ENCODE measurements at places on chromosomes 16 and 17. TPM values are rescaled to one million over a fixed set of nuclear protein-coding genes. Genes with fewer than 3 reads are reported as not detected.

DNA sequence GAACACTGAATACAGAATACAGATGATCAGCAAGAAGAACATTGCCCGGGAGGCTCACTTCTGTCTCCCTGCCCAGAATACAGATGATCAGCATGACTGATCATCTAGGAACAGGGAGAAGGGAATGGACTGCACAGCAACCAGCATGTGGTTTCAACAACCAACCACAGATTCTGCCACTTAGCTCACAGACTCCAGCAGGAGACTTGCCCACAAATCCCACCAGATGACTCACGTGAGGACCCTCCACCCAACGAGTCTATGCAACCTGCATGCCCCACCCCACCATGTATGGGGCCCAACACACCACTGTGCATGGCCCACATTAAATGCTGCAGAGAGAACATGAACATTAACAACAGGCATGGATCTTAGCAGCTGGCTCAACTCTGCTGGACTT, 36.1 kb upstream of the ALOX12 start:
- no peak for DNase-seq

GRCh38 chr16:88839026-88839529, 17.7 kb downstream of the GALNS start:
- DNase-seq, result no peak

DNA sequence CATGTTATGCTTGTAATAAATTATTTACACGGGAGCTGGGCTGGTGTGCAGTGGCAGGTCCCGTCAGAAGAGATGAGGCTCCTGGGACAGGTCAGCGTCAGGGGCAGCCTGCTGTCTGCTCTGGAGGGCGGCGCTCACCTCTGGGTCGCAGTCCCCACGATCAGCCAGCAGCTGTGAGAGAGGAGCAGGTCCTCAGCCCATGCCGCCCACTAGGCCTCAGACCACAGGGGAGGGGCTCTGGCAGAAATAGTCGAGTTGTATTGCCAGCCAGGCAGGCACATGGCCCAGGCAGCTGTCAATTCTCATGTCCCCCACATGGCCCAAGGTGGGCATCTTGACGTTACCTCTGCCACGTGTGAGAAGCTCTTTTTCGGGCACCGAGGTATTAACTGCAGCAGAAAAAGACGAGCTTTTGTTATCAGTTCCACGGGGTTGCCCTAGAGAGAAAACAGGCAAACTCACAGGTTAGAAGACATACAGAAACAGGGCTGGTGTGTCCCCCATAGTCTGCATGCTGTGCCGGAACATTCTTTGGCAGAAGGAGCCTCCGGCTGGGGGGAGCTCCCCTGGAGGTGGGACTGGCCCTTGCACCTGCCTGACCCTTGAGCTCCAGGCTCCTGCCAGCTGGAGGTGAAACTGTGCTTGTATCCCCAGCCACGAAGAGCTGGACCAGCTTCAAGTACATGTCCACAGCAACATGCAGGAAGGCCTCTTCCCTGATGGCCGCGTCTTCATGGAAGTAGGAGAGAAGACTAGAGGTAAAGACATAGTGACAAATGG, 17.4 kb downstream of the ZNF276 start:
- no peak for DNase-seq

GRCh38 chr17:34307110-34307509, 12.1 kb upstream of the CCL8 start:
- DNase-seq, result no peak

GRCh38 chr16:85239239-85239638, 127.0 kb upstream of the CIBAR2 start:
- DNase-seq, result no peak

GRCh38 chr17:81396278-81396721, 1.0 kb downstream of the BAHCC1 start:
- no peak for DNase-seq

GRCh38 chr17:39183045-39183444, 14.4 kb downstream of the CACNB1 start:
- DNase-seq, result no peak

DNA sequence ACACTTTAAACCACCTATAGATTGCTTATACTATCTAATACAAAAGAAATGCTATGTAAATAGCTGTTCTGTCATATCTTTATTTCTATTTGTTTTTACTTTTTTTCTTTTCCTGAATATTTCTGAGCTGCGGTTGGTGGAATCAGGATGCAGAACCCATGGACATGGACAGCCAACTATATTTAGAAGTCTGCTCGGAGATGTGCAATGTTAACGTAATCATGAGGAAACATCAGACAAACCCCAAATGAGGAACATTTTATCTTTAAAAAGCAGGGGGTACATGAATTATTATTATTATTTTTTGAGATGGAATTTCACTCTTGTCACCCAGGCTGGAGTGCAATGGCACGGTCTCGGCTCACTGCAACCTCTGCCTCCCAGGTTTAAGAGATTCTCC, 31.4 kb upstream of the GHDC start:
- DNase-seq, result no peak

DNA sequence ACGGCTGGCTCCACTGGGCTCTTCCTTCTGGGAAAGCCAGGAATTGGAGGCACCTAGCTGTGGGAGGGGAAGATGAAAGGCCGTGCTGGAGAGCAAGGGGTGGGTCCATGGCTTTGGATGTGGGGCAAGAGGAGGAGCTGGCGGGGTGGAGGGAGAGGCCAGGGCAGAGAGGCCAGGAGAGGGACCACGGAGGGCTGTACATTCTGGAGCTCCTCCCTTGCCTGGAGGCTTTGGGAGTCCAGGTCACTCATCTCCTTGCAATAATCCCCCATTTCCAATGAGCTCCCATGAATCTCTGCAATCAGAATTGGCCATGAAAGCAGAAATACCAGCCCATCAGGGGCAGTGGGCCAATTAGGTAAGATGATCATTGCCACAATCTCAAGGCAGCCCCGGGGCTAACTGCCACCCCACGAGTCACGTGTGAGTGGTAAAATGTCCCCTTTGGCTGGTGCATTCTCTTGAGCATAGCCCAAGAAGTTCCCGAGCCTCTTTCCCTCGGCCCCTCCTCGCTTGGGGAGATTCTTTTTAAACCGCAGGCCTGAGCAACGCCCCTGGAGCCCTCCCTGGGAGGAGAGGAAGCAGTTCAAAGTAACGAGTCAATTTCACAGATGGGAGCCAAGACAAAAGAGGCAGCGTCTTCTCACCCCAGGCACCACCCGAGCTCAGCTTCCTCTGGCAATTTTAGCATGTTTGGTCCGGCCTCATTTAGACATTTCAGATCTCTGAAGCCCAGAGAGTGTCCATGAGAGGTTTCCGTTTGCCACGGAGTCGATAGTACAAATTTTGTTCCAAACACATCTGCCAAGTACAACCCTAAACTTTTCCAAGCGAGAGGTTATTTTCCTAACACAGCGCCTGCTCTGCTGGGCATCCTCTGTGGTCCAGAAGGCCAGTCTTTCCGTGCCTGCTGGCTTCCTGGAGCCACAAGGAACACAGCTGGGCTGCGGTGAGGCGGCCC, 13.4 kb downstream of the RTN4RL1 start:
- DNase-seq, result peak; percentile 51

- DNase-seq, result no peak
Observed at GRCh38 chr17:219696-220095, 38.2 kb upstream of the DOC2B start.

GRCh38 chr17:10177913-10178505, 20.4 kb downstream of the GAS7 start:
- DNase-seq, result no peak

- no peak for DNase-seq
Observed at GRCh38 chr16:75293772-75294171, 42.3 kb upstream of the BCAR1 start.

DNA sequence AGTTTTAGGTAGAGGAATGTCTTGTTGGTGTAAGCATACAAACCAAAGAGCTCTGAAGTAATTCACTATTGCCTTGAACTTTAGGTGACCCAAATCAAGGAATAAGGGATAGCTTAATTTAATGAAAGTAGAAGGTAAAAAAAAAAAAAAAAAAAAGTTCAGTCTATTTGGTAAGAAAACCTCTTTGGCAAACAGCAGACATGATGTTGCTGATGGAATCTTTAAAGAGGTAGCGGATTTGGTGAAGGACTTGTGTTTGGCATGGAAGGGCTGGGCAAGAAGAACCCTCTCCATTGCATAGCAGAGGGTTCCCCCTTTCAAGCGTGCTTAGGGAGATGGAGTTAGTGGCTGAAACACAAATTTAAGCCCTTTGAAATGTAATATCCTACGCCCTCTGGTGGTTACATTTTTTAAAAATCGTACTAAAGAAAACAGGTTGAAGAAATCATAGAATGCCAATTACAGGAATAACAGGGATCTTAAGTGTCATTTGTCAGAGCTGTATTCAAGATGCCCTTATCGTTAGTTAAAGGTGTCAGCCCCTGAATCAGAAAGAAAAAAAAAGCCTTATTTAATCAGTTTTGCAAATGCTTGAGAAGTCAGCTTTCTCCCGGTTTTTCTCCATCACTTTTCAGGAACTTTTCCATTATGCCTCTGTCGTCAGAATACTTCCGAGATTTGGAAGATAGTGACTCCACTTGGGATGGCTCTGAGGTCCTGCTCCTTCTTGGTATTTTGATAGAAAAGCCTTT, 383.1 kb downstream of the KCNJ2 start:
- peak; percentile 18 for DNase-seq

GRCh38 chr17:27669136-27669535, 38.1 kb downstream of the LGALS9 start:
- DNase-seq, result no peak

- no peak for DNase-seq
Observed at GRCh38 chr16:67040166-67040565, 11.2 kb downstream of the CBFB start.

GRCh38 chr17:41772218-41772585, 14.3 kb downstream of the JUP start:
- DNase-seq, result peak; percentile 86

GRCh38 chr16:12239226-12239625, 262.7 kb downstream of the SNX29 start:
- no peak for DNase-seq

GRCh38 chr16:566475-567372, at the start of gene NHLRC4:
Gene NHLRC4 (plus strand): TSS chr16:567005. CDS start chr16:568048, 1,043 bp downstream.
- DNase-seq, result no peak

- no peak for DNase-seq
Observed at GRCh38 chr16:67425580-67425979, 5.3 kb upstream of the HSD11B2 start.

- no peak for DNase-seq
Observed at GRCh38 chr17:65487990-65488389, 73.5 kb downstream of the AXIN2 start.

GRCh38 chr17:17812211-17813054, 24.4 kb downstream of the SREBF1 start:
- peak; percentile 59 for DNase-seq

GRCh38 chr16:55444754-55445485, 34.1 kb upstream of the MMP2 start:
- DNase-seq, result no peak

GRCh38 chr16:73076324-73076810, 28.4 kb upstream of the ZFHX3 start:
- DNase-seq, result no peak

DNA sequence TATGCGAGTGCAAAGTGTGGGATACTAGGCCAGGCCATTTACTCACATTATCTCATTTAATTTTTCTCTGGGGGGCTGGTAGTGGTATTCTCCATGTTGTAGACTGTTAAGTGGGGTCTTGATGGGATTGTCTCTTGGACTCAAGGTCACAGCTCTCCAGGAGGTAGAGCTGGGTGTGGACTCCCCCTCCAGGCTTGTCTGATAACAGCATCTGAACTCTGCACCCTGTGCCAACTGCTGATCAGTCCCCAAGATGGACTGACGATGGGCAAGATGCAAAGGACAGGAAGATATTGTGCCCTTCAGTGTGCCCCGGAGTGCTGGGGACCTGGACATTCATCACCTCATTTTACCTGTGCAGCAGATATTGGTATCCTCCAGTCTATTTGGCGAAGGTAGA, 147.8 kb downstream of the MSI2 start:
- no peak for DNase-seq

DNA sequence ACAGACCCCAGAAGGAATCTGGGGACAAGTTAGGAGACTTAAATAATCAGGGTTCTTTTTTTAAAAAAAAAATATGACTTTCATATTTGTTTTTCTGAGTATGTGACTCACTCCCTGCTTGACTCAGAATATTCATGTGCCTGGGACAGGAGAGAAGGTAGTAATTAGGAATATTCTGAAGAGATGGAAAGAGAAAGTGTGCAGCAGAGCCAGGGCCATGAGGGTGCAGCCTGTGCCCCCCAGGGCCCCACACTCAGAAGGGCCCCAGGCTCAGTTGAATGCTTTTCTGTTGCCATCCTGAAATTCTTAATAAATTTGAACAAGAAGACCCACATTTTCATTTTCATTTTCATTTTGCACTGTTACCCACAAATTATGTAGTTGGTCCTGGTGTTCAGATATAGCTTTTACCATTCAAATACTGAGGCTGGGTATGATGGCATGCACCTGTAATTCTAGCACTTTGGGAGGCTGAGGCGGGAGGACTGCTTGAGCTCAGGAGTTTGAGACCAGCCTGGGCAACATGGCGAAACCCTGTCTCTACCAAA, 11.5 kb upstream of the LONP2 start:
- DNase-seq, result peak; percentile 25

DNA sequence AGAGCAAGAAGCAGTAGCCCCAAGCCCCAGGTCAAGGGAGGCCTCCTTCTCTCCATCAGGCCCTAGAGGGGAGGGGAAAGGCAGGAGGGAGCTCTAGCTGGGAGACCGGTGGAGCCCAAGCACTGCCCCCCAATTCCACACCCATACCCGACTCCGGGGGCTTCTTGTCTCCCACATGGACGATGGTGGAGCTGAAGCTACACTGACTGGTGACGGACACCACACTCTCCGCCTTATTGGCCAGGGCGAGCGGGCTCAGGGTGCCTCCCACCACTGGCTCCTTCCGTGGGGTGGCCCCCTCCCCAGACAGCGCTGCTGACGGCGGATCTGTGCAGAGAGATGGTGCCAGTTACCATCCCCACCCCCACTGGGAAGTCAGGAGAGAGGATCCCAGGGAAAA, 6.4 kb downstream of the PER1 start:
- DNase-seq, result no peak

- no peak for DNase-seq
Observed at GRCh38 chr17:74305865-74306654, 20.0 kb upstream of the KIF19 start.

GRCh38 chr16:84153660-84154214, 8.6 kb downstream of the DNAAF1 start:
- no peak for DNase-seq

Gene SLC12A3
- total RNA-seq, result not detected

Gene HASPIN
- total RNA-seq, result 2.0 TPM

Gene TRIM72
- total RNA-seq, result not detected

Gene G6PC1
- total RNA-seq, result not detected

Gene ADPRM
- 8.8 TPM for total RNA-seq

Gene TRPV3
- 0.33 TPM for total RNA-seq

Gene KRT33A
- not detected for total RNA-seq

Gene NOS2
- not detected for total RNA-seq

Gene CTRB1
- total RNA-seq, result not detected
